Tongue (tissue), 3 donors: ENCODE measurements at places on chromosomes 2 and 18.

- DNase-seq = no peak
Measured at GRCh38 chr2:237875256-237876060, 16.0 kb downstream of the RAMP1 start.

- DNase-seq = no peak
Measured at GRCh38 chr2:43513796-43514195, 82.0 kb downstream of the THADA start.

- DNase-seq = peak; percentile 88
Measured at GRCh38 chr2:180124273-180125139, 117.4 kb upstream of the CWC22 start.

GRCh38 chr2:186868344-186868743, 19.4 kb upstream of the ZSWIM2 start:
- DNase-seq = peak; percentile 62

DNA sequence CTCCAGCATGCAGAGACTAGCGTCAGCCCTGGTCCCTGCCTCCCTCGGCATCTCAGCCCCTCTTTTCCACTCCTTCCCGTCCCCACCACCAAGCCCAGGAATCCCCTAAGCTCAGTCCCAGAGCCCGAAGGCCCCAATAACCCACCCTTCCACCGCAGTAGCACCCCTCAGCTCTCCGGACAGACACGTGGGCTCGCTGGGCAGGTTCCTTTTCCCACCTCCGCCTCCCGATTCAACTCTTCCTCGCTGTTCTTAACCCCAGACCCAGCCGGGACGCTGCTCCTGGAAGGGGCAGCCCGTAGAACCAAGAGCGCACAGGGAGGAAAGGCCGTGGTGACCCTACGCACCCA, 1.4 kb downstream of the IHH start:
- no peak for DNase-seq

DNA sequence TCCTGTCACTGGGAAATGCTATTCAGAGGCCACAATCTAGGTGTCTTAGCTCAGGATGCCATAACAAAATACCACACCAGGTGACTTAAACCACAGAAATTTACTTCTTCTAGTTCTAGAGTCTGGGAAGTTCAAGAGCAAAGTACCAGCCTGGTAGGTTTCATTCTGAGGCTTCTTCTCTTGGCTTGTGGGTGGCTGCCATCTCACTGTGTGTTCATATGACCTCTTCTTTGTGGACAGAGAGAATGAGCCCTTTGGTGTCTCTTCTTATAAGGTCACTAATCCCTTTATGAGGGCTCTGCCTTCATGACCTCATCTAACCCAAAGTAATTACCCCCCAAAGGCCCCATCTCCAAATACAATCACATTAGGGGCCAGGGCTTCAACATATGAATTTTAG, 57.3 kb downstream of the RHOB start:
- DNase-seq = no peak

DNA sequence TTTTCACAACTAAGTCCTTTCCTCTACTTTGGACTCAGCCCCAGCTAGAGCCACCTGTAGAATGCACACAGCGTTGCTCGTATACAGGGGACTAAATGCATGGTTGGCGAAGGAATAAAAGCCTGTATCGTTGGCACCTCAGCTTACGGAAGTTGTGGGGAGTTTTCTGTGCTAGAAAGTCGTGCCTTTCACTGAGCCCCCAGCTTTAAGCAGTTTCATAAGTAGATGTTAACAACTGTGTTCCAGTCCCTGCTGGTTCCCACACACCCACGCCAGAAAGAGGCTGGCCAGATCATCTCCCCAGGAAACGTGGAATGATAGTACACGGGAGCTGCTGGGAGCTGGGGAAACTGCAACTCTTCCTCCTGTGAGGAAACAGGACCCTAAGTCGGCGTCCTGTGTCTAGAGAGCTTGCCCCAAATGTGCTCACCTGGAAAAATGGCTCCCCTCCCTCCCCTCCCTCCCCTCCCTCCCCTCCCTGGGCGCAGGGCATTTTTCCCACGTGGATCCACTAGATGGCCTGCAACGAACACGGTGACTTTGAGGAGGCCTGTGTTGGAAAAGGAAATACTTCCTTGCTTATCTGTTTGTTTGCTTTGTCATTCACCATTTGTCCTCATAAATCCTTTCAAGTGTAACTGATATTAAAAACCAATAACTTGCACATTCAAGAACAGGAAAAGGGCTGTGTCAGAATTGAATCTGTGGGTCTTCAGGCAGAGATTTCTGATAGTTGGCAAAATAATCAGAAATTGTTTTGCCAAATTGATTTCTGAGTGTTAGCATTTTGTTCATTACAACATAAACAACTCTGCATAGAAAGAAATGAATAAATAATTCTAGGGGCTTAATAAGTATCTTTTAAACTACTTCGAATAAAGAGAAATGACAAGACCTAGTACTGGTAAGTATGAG, 43.9 kb upstream of the RFX8 start:
- peak; percentile 74 for DNase-seq

DNA sequence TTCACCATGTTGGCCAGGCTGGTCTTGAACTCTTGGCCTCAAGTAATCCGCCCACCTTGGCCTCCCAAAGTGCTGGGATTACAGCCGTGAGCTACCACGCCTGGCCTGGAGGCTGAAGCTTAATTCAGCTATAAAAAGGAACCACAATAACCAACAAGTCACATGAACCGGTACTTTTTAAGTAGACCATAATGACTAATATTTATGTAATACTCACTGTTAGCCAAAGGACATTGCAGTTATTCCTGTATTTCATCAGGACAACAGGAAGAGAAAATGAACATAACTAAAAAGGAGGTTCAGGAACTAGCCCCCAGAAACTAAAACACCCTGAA, 49.0 kb upstream of the TMEM87B start:
- no peak for DNase-seq

DNA sequence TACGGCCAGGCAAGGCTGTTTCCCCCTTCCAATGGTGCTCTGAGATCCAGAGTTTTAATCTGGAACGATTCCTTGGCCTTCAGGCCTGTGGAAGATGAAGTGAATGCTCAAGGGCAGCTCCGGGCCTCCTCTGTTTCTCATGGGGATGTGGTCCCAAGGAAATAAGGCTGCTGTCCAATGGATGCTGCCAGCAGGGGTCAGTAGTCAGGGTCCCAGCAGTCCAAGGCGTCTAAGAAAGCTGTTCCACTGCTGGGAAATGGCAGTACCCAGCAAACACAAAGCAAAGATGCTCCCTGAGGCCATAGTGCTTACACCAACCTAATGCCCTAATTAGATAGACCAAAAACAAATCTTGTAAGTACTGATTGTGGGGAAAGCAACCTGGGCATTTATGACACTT, 12.5 kb downstream of the NMS start:
- no peak for DNase-seq

DNA sequence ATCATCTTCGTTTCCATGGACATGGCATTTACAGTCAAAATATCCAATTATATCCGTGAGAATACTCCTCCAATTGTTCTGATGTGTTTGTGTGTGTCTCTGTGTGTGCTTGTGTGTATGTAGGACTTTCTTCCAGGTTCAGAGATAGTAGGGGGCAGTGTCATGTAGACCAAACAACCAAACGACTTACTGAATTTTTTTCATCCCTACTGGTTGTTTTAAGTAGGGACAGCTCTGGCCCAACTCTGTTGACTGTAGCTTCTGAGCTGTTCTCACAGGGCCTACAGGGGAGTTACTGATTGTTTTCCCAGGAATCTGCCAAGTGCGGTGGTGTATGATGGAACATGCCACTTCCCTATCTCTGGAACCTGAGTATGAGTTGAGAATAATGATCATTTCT, 69.6 kb downstream of the ETAA1 start:
- no peak for DNase-seq

DNA sequence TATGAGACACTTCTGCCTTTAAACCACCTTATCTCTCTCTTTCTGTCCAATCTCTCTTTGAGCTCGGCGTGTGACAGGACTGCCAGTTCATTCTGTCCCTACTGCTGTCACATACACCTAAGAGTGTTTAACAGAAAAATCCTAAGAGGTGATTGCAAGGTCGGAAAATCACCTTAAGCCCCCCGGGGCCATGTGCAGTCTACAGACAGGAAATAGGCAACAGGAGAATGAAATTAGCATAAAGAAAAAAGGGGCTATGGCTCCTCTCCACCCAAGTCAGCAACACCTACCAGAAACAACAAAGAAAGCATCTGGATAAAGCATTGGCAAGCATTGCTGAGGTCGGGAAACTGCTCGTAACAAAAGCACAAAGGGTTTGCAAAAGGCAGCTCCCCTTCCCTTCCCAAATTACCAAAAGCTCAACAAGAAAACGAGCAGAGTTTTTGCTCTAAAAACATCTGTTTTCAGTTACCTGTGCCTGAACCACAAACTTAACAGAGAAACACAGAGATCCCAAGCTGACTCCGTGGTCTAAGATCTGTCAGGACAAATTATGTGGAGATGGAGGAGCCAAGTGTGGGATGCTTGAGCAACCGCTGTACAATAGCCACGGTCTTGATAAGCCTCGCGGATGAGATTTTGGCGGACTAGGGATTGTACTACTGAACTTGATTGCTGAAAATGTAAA, 30.4 kb downstream of the ANKRD44 start:
- DNase-seq = peak; percentile 74

DNA sequence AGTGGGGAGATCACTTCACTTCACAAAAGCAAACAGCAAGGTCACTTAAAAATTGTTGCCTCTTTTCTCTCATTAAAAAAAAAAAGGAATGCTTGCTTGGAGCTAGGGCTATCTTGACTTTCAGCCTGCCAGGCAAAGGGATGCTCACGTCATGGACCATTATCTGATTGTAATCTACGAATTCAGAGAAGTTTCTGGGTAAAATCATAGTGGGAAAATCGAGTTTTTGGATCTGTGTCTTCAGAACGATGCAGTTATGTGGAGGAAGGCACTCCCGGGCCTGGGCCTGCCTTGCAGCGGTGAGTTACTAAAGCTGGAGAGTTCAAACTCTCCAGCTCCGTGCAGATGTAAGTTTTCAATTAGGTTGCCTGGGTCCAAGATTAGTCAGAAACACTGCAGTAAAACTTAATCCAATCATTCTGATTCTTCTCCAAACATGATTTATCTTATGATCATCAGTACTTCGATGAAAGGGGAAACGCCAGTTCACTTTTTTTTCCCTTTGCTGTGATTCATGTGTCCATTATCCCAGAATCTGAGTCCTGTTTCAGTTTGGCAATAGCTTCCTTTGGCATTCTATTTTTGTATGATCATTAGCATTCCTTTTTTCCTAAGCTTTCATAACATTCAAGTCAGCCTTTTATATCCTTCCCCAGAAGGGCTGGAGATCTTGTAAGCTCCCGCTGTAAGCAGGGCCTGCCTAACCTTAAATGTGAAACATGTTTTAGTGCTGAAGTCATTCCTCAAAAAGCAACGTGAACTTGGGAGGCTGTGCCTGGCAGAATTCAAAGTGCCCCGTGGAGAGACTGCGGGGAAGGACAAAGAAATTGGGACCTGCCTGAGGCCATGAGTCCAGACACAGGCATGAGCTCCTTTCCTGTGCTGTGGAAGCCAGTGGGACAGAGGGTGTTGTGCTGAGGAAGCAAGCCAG, 119.3 kb upstream of the TWIST2 start:
- DNase-seq = peak; percentile 76

DNA sequence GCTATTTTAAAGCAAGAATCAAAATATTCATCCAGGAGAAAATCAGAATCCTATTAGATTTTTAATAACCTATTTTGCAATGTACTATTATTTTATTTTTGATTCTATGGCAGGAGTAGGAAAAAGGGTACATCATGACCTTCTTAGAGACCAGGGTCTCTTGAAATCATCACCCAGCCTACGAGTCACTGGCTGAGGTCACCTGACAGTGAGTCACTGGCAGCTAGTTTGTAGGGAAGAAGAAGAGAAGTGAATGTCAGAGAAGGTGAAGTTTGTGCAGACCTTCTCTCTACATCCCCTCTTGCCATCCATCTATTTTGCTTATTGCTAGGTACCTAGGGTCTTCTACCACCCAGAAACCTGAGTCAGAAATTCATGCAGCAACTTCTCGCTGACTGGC, 144.2 kb downstream of the ALK start:
- DNase-seq = no peak

DNA sequence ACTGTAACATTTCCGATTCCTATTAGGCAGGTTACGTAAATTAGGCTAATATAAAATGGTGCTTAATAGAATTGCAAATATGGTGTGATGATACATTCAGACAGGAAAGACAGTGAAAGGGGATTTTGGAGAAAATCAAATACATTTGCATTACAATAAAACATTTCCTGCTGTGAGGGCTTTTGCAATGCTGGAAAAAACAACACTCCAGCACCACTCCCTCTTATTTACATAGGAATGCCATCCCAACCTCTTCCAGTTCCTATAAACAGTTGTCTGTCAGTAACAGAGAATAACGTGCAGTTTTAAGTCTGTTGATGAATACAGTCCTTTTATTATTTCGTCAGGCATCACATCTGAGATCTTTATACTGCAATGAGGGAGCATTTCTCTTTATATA, 298.8 kb upstream of the FANCL start:
- no peak for DNase-seq
